Activated T-cell treated with anti-CD3 and anti-CD28 coated beads for 4 hours (primary cell): ENCODE measurements at places on chromosomes 1 and 21.

GRCh38 chr1:246418565-246419312, 88.3 kb downstream of the SMYD3 start:
- DNase-seq: no peak

DNA sequence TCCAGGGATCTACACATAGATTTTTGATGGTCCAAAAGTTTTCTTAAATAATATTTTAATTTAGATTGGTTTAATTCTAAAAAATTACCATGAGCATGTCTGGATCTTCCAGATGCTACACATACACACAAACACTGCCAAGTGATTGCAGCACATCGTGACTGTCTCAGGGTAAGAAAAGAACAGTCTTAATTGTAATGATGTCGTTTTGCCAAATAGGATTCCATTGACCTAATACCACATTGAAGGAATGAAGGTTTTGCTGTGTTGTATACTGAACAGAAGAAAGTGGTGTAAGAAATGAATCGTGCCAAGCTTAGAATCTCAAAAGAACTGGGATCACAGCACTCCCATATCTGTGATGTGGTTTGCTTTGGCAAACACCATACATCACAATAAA, 633.3 kb upstream of the CAMK1G start:
- DNase-seq: no peak

DNA sequence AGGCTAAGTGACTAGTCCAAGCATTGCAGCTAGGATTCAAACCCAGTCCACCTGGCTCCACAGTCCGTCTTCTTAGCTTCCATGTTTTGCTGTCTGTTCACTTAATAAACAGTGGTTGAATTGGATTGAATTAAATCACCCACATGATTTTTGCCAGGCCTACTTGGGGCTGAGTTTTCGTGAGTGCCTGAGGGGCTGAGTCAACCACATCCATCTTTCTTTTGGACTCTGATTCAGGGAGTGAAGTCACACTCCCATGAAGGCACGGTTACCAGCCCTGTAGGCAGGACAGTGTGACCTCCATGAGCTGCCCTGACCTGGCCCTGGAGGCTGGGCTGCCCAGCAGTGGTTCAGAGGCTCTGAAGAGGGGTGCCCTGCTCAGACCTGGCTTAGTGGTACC, 123.7 kb downstream of the ACTL8 start:
- no peak for DNase-seq

- no peak for DNase-seq
Observed at GRCh38 chr1:59169703-59170102, 127.2 kb upstream of the FGGY start.

- DNase-seq: no peak
Observed at GRCh38 chr1:199834711-199835110, 192.8 kb upstream of the NR5A2 start.

GRCh38 chr1:25216123-25216522, 16.2 kb downstream of the SYF2 start:
- no peak for DNase-seq

DNA sequence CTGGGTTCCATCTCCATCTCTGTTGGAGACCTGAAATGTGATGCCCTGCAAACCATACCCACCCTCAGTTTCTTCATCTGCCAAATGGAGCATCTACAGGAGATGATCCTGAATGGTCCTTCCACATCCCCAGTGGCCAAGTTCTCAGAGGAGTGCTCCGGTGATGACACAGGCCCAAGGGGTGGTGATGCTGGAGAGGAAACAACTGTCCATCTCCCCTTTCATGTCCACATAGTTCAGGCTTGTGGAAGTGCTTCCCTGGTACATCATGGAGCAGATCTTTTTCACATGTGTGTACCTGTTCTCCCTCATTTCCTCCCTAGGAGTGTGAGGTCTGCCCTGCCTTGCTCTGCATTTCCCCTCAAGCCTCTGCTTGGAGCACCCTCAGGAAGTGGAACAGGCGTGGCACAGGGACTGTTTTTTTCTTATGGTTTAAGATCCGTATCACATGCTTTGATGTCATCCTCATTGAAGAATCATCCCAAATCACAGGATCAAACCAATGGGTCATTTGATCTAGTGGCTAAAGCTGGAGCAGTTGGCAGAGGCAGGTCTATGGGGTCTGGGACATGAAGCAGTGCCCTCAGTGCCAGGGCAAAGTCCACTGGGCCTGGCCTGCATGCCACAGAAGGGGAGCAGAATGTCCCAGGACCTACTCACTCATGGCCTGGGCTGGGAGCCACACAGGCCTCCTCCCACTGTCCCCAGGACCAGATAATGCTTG, 8.2 kb upstream of the TRIM63 start:
- no peak for DNase-seq

DNA sequence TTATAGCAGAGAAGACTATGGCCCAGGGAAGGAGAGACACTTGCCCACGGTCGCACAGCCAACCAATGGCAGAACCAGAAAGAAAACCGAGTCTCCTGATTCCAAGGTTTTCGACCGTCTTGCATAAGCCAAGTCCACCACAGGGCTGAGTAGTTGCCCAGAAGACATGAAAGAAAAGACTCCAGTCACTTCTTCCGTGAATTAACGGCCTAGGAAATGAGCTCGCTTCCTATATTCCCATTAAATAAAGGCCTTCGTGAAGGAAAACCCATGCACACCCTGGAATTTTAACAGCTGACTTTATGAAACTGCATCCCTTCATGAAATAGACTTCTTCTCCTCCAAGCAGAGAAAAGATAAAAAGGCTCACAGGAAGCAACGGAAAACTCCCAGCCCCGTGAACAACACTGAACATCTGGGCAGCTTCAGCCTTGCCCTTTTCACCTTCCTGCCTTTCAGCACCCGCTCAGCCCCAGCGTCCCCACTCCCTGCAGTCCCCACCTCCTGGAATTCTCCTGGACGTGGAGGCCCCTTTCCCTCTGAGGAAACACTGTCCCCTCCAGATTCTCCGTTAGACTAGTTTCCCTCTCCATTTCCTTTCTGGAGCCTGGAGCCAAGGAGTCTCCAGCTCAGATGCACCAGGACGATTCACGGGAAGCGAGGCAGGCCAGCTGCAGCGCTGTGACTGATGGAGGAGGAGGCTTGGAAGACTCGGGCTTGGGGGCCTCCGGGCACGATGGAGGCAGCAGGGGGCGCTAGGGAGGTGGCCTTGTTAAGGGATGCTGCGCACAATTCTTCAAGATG, 2.7 kb upstream of the MYOC start:
- peak; percentile 59 for DNase-seq
